Activated CD8-positive, alpha-beta T cell treated with anti-CD3 and anti-CD28 coated beads for 36 hours (primary cell): ENCODE measurements at places on chromosomes 11 and 22. TPM values are rescaled to one million over a fixed set of nuclear protein-coding genes. Genes with fewer than 3 reads are reported as not detected.
A peak's percentile ranks its signal among the peaks of the same experiment; 100 is the strongest.

CCDC81 gene
- total RNA-seq: 0.83 TPM

C1QTNF4 gene
- not detected for total RNA-seq

KCNJ1 gene
- not detected for total RNA-seq

UPK3A gene
- not detected for total RNA-seq

DNA sequence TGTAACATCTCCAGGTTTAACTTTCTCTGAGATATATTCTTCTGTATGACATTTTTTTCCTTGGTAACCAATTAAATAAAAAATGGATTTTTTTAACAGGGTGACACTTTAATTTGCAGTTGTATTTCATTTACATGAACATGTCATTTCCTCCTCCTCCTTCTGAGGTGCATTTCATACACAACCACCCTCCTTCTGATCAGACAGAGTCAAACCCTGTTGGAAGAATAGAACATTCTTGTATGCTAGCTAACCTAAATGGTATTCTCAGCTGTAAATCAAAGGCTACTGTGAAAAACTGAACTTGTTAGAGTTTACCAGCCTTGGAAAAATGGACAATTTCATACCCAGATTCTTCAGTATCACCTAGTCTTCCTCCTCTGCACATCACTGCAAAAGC lies 52.7 kb upstream of the CHRM4 start:
- no peak for DNase-seq

DNA sequence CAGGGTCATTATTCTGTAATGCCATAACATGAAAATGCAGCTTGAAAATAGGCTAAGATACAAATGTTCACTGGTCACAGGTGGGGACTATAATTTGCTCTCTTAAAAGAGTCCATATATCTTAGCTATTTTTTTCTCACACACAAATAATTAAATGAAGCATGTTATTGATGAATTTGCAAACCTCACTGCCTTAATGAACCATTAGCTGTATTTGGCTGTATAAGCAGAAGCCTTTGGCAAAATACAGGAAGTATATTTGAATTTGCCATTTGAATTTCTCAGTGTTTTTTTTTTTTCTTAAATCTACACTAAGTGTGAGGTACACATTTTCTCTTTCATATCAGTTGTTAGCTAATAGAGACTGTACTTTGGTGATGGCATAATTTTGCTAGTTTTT lies 38.7 kb downstream of the DDI1 start:
- DNase-seq: no peak

DNA sequence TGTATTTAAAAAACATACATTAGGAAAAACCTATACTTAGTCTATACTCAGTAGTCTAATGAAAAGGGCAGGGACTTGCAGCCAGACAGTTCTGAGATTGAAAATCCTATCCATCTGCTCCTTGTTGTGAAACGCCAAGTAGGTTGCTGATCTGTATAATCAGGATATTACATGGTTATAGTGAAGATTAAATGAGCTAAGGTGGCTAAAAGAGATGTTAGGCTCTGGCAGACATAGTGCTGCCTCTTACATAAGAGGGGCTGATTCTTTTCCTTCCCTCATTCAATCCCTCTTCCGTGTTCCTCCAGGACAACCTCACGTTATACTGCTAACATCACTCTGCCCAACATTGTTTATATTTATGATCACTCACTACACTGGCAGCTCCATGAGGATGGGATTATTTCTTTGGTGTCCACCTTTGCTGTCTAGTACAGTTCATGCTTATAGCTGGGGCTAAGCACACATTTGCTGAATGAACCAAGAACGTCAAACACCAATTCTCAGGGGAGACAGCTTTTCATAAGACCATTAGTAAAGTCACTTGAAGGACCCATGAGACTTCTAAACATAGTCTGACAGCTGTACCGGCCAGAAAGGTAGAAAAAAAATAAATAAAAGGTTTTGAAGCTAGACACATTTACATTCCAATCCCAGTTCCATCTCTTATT lies 46.3 kb downstream of the GAB2 start:
- DNase-seq: no peak

FLRT1 gene
- total RNA-seq: not detected

RFPL1 gene
- not detected for total RNA-seq

GRCh38 chr22:47301820-47302475 lies 539.5 kb downstream of the TBC1D22A start:
- DNase-seq: no peak

- no peak for DNase-seq
These were observed 373.9 kb upstream of the C11orf87 start for GRCh38 chr11:109048098-109048497.

GRCh38 chr22:29093501-29094300 lies 20.9 kb downstream of the KREMEN1 start:
- DNase-seq: no peak

DNA sequence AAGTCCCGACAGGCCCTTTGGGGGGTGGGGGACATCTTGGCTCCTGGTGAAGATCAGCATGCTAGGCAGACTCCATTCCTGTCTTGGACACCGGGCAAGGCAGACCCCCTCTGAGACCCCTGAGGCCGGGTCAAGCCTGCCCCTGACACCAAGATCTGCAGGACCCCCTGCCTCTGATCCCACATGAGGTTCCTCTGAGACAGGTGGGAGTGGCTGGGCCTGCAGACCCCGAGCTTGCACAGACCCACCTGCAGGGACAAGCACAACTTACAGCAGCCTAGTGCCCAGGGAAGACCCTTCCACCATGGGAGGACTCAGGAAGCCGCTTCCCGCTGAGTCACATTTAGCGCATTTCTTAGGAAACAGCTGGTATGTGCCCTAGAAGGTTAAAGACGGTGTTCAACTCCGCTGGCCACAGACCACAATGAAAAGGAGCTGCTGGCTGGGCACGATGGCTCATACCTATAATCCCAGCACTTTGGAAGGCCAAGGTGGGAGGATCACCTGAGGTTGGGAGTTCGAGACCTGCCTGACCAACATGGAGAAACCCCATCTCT lies 15.5 kb downstream of the ARVCF start:
- no peak for DNase-seq

GRCh38 chr11:68665436-68665835 lies 18.9 kb upstream of the GAL start:
- no peak for DNase-seq

- DNase-seq: no peak
These were observed 22.8 kb downstream of the SLC5A4 start for GRCh38 chr22:32232191-32232830.

ZNRF3 gene
- 2.0 TPM for total RNA-seq

F2 gene
- total RNA-seq: not detected

DNA sequence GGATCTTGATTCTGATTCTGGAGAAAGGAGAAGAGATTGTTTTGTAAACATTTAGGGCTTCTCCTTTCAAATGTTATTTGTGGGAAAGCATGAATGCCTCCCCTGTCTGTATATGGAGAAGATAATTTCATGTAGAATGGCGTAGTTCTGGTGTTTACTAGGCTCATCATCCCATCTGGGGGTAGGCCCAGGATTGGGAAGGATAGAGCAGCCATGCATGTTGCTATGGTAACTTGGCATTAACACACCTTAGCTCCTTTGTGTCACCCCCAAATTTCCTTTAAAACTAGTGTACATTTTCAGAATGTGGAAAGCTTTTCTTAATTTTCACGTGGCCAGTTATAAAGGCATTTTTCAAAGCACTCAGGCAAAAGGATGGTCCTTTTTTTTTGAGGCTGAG lies 57.5 kb upstream of the EED start:
- no peak for DNase-seq

TRPT1 gene
- total RNA-seq: 41.5 TPM

DNA sequence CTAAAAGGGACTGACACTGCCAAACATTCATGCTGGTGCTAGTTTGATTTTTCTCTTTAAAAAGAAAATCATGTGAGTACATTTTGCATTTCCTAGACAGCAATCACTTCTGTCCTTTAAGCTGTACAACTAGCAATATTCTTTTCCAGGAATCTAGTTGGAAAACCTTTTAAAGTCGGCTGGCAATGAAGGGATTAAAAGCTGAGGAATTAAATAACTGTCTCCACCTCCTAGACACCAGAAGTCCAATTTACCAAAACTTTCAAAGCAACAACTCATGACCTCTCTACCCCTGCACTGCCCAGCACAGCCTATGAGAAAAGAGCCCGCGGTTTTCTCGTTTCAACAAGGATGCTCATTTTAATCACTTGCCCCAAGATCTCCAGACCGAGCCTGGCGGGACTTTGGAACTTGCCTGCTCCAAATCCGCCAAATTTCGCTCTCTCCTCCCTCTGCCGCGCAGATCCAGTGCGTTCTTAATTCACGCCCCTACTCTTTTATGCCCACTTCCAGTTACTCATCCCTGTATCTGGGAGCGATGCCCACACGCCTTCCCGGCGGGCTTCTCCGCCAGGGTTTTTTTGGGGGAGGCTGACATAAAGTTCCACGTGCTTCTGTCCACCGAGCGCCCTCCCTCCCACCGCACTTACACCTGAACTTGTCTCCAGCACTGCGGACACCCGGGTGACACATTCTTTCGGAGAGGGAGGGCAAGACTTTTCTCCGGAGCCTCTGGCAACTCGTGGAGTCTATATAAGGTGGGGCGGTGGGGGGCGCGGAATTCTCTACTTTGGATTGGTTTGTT lies 2.5 kb downstream of the MPPED2 start:
- DNase-seq: no peak

- peak; percentile 42 for DNase-seq
These were observed 54.0 kb downstream of the MIAT start for GRCh38 chr22:26711205-26711963.

GLYATL2 gene
- total RNA-seq: not detected

GRCh38 chr22:27201741-27202140 lies 544.4 kb downstream of the MIAT start:
- DNase-seq: no peak

FGF19 gene
- not detected for total RNA-seq
